ENCODE measurements at places on chromosomes 7 and 10. TPM values are rescaled to one million over a fixed set of nuclear protein-coding genes. Genes with fewer than 3 reads are reported as not detected.

INA gene
- total RNA-seq = not detected

LIPJ gene
- not detected for total RNA-seq

ZEB1 gene
- 54.1 TPM for total RNA-seq

CWF19L1 gene
- total RNA-seq = 33.5 TPM

LRRD1 gene
- not detected for total RNA-seq

ZNF138 gene
- total RNA-seq = 9.1 TPM

EBLN1 gene
- 0.26 TPM for total RNA-seq

ZNF365 gene
- 6.2 TPM for total RNA-seq

CYP2C19 gene
- not detected for total RNA-seq

DNA sequence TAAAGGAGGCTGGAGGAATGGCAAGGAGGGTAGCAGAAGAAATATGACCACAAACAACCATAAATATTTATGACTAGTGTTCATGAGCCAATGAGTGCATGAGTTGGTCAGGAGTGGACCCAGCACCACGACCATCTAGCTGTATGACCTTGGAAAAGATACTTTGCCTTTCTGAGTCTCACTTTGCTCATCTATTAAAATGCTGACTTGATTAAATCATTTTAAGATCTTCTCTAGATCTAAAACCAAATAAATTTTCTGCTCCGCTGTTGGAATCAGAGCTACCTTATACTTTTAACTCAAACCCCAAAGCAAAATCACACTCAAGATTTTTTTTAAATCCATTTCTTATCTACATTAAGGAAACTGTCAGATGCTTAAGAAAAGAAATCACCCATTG, 207.0 kb downstream of the GPAM start:
- DNase-seq = no peak

- DNase-seq = no peak
Observed at GRCh38 chr7:38181111-38181510, 3.1 kb downstream of the STARD3NL start.

DNA sequence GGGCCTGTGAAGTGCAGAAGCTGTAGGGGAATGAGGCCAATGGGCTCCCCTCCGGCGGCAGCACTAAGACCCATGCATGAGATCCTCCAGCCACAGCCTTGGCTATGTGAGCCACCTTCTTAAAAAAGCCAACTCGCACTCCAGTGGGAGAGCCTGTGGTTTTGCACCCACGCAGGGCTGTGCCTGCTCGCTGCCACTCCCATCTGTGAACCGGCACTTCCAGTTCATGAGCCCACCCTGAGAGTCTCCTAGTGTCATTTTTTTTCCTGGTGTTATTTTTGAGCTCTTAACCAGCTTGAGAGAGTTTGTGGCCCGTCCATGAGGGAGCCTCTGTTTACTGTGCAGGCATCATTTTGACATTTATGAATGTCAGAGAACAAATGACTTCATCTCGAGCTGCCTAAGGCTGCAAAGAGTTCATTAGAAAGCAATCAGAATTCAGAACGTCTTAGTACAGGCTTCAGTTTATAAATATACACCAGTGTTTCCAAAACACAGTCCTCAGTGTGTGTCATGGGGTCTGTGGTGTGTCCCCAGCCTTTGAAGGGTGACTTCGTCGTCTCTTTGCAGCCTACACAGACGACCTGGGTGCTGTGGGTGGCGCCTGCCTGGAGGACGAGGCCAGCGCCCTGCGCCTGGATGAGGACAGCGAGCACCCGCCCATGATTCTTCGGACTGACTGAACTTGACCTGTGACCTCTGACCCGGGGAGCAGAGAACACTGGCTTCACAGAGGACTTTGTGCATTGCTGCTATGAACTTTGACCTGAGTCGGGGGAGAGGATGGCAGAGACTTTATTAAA, 40.4 kb downstream of the WIPI2 start:
- no peak for DNase-seq

DNA sequence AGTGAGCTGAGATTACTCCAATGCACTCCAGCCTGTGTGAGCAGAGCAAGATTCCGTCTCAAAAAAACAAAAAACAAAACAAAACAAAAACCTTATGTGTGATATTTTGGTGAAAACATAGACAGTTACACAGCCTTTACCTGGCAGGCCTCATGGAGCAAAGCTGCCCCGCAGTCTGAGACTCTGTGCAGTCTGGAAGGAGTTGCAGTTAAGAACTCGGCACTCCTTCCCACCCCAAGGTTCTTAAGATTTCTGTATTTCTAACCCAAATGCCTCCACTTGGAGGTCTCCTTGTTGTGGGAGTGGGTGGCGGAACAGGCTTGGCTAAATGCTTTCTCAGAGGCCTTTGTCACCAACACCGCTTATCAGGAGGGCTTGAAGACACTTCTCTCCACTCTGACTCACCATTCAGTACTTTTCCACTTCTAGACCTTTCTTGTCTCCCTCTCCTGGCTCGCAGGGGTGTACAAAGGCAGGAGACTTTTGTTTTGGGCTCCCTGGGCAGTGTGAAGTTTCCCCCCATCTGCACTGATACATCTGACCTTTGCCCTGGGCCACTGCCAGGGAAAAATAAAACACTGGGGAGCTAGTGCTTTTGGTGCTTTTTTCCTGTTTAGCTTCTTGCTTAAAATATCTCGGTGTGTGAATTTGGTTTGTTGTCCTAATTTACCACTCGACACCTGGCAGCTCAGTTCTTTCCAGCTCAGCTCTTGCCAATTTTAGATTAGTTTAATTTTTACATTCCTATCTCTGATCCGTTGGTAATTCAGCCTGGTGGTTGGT, 51.3 kb upstream of the MAGI2 start:
- DNase-seq = peak; percentile 42

DNA sequence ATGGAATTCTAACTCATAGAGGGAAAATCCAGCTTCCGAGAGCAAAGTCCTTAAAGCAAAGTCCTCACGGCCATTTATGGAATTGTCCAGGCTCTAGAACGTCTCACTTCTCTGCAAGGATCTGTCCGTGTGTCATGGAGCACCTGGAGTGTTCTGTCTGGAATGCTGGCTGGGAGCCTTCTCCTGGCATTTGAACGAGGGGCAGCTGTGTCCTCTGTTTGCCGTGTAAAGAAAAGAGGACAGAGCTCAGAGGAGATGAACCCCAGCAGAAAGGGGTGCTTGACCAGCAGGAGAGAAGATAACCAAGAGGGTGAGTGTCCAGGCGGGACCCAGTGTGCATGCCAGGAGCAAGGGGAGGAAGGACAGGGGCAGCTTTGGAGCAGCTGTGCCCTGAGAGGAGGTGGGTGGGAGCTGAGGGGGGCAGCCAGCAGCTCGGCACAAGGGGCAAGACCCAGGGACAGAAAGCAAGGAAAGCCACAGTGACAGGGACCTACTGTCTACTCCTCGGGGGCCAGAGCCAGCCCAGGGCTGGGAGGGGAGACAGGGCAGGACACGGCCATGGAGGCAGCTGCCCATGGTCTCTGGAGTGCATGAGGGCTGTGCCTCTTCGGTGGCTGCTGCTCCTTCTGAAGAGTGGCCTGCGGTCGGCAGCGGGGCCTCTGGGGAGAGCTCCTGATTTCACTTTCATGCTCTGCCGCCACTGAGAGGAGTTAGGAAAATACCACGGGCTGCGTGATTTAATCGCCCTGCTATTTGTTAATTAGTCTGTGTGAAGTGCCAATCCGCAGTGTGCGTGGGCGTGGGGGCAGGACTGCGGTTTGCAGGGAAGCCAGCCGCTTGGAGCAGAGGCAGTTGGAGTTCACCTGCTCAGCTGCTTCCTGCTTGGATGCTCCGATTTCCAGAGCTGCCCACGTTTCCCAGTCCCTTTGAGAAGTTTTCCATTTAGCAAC, 149.3 kb upstream of the SHH start:
- DNase-seq = peak; percentile 93

GRCh38 chr10:76149182-76149581, 717.8 kb downstream of the LRMDA start:
- DNase-seq = no peak

GRCh38 chr7:77738871-77739270, 42.6 kb downstream of the RSBN1L start:
- DNase-seq = peak; percentile 52

GRCh38 chr10:105017116-105017515, 376.0 kb downstream of the SORCS3 start:
- DNase-seq = no peak

DNA sequence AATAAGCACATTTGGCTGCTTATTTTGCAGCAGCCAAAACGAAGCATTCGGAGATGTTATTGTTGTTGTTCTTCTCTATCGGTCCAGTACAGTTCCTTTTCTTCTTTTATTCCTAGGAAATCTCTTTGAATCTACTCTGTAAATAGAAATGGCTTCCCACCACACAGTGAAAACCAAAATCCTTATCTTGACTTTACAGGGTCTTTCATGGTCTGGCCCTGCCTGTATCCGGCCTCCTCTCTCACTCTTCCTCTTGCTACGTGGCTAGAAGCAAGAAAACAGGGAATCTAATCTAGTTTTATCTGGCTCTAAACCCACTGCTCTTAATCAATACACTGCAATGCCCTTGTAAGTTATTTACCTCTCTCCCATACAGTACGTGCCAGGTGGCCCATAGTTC, 926.0 kb upstream of the C7orf33 start:
- no peak for DNase-seq

DNA sequence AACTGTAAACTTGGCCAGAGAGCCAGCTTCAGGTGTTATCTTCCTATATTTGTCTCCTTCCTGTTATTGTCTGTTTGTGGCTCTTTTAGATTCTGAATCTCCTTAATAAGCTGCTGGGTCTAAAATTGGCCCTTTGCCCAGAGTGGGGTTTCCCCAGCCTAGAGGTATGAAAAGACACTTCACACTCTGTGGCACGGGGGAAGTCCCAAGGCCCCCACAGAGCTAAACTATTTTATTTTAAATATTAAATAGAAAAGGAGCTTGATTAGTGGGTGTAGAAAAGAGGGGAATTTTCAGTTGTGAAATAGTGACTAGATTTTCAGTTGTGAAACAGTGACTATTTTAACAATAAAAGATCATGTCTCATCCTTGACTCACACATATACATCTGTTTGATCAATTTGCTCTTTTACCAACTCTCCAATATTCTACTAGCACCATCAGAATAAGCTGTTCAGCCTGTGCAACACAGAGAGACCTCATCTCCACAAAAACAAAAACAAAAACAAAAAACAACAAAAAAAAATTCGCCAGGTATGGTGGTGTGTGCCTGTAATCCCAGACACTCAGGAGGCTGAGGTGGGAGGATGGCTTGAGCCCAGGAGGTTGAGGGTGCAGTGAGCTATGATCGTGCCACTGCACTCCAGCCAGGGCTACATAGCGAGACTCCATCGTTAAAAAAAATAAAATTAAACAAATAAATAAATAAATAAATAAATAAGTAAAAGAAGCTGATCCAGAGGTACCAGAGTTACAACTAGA, 24.9 kb upstream of the ADO start:
- DNase-seq = peak; percentile 38

GRCh38 chr10:72234560-72235095, 18.6 kb upstream of the ASCC1 start:
- no peak for DNase-seq

DNA sequence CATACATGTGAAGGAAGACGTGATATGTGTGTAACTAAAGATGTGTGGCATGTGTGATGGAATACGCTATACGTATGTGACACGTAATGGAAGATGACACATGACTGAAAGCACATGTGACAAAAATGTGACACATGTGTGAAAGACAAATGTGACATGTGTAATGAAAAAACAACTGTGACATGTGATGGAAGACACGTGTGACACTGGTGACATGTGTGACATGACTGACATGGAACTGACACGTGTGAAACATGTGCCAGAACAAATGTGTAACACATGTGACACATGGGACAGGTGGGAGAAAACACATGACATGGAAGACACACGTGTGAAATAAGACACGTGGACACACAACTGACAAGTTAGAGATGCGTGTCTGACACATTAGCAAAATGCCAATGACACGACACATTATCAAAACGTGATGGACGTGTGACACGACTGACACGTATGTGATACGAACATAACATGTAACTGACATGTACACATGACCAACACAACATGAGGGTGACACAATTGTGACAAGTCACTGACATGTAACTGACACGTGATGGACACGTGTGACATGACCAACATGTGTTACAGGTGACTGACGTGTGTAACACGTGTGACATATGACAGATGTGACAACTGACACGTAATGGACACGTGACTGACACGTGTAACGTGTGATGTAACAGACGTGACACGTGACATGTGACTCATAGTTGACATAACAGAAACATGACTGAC, 24.4 kb downstream of the CRPPA start:
- DNase-seq = no peak

Measured in LHCN-M2 (cell line).